ENCODE measurements at places on chromosomes 16 and 17. TPM values are rescaled to one million over a fixed set of nuclear protein-coding genes. Genes with fewer than 3 reads are reported as not detected.
A peak's percentile ranks its signal among the peaks of the same experiment; 100 is the strongest.

The MYOCD gene
- total RNA-seq: not detected

GRCh38 chr17:81386646-81387099 lies 8.6 kb upstream of the BAHCC1 start:
- peaks cover 3% of the 10 kb centered on the region for H3K4me1 ChIP-seq
- peaks cover 41% of the 10 kb centered on the region for H3K27me3 ChIP-seq
- no peak overlapping the region for H3K27ac ChIP-seq
- no peak overlapping the region for H3K4me3 ChIP-seq
- H3K36me3 ChIP-seq: no peaks in the 10 kb centered on the region
- DNase-seq: peak; percentile 26

The KRT20 gene
- total RNA-seq: not detected

GRCh38 chr16:28986046-28986445 lies 1.2 kb downstream of the LAT start:
- peak overlapping the region; percentile 100 for H3K4me3 ChIP-seq
- peaks cover 52% of the 10 kb centered on the region for H3K4me1 ChIP-seq
- peaks cover 80% of the 10 kb centered on the region for H3K36me3 ChIP-seq
- peak; percentile 25 for DNase-seq
- H3K27ac ChIP-seq: peak overlapping the region; percentile 98

The SSTR5 gene
- not detected for total RNA-seq

DNA sequence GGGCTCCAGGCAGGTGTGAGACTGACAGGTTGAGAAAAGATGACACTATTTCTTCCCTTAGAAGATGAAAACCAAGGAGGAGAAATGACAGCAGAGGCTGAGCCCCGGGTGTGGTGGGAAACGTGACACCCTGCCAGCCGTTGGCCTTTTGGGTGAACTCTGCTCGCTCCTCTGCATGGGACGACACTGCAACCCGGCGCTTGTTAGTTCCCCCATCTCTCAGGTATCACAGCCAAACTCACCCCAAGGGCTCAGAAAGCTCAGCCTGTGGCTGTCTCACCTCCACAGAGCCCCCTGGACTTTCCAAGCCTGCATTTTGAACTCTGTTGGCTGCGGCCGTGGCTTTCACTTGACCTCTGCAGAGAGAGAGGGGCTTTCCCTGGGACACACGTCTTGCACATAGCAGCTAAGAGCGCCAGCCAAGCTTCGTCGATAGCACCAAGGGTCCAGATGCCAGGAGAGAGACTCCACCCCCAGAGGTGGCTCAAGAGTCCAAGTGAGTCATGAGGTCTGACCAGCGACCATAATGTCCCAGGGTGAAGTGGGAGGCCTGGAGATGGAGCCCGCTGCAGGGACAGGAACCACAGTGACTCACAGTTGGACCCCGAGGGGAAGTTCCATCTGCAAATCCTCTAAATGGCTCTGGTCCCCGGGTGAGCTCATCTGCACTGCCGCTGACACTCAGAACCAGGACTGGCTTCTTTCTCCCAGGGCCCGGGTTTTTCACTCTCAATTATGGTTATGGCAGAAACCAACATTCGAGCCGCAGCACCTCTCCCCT lies 301.9 kb downstream of the SOX9 start:
- peak overlapping the region; percentile 55 for H3K27ac ChIP-seq
- peak overlapping the region; percentile 3 for H3K4me3 ChIP-seq
- H3K36me3 ChIP-seq: peaks cover 4% of the 10 kb centered on the region
- DNase-seq: peak; percentile 71

- H3K27ac ChIP-seq: no peak overlapping the region
- no peak for DNase-seq
- no peak overlapping the region for H3K4me3 ChIP-seq
- H3K4me1 ChIP-seq: peaks cover 25% of the 10 kb centered on the region
Observed at GRCh38 chr16:85882181-85882810, 16.7 kb upstream of the IRF8 start.

- H3K27me3 ChIP-seq: peaks cover 68% of the 10 kb centered on the region
- peak overlapping the region; percentile 49 for H3K4me3 ChIP-seq
- no peak for DNase-seq
- peaks cover 28% of the 10 kb centered on the region for H3K4me1 ChIP-seq
Observed at GRCh38 chr16:54284931-54285413, 1.6 kb downstream of the IRX3 start.

The KRTAP4-1 gene
- not detected for total RNA-seq

The ARL2BP gene
- 16.4 TPM for total RNA-seq

GRCh38 chr16:11157143-11157542 lies 98.9 kb downstream of the SOCS1 start:
- no peaks in the 10 kb centered on the region for H3K27me3 ChIP-seq
- H3K4me3 ChIP-seq: no peak overlapping the region
- peaks cover 46% of the 10 kb centered on the region for H3K4me1 ChIP-seq
- H3K27ac ChIP-seq: no peak overlapping the region

The PAFAH1B1 gene
- 170 TPM for total RNA-seq

DNA sequence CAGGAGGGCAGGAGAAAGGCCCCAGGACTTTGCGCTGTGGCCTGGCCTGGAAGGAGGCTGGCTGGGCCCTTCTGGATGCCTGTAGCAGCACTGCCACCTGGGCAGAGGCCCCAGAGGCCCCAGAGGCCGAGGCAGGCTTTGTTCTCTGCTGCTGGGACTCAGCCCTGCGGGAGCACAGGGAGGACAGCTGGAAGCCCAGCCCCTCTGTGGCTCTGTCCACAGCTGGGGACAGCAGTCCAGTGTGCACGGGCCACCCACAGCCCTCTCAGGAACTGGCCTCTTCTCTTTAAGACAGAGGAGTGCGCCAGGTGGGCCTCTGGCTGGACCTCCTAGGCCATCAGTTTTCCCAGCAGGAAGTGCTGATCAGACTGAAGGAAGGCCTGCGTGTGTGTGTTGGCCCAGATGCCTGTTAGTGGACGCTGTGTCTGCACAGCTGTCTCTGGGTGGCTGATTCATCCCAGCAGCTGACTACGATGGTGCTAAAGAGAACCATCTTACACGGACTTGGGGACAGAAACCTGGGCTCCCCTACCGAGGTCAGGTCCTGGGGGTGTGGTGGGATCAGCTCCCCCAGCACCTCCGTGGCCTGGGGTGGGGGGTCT lies 26.9 kb upstream of the ZNF750 start:
- H3K36me3 ChIP-seq: peaks cover 14% of the 10 kb centered on the region
- DNase-seq: no peak
- H3K4me3 ChIP-seq: no peak overlapping the region
- peaks cover 71% of the 10 kb centered on the region for H3K4me1 ChIP-seq
- no peaks in the 10 kb centered on the region for H3K27me3 ChIP-seq
- H3K27ac ChIP-seq: peak overlapping the region; percentile 67
